ENCODE measurements at places on chromosomes 3 and 15. TPM values are rescaled to one million over a fixed set of nuclear protein-coding genes. Genes with fewer than 3 reads are reported as not detected.

DNA sequence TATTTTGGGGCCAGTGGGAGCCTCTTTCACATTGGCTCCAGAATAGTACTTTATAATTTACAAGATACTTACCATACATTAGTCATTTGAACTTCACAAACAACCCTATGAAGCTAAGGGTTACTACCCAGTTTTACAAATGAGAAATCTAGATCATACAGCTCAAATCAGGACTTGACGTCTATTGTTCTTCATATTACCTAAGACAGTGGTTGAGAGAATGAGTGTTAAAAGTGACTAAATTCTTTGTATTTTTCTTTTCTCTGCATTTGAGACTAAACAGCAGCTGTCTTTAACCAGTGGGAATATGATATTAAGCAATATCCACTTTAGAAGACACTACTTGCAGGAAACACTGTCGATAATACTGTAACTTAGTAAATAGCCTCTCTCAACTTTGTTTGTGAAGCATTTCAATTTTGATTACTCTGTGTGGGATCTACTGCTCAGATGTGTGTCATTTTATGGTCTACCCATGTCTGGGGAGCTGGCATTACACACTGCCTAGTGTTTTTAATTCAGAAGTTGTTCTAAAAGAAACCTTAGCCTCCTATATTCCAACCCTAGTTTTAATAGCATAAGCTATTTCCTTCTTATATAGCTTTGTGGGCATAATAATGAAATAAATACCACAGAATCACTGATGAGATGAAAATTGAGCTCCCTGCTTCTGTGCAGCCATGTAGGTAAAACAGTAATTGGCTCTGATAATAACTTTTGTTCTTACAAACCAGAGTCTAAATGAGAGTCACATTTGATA, 45.9 kb downstream of the IQCH start:
- no peak for DNase-seq

DNA sequence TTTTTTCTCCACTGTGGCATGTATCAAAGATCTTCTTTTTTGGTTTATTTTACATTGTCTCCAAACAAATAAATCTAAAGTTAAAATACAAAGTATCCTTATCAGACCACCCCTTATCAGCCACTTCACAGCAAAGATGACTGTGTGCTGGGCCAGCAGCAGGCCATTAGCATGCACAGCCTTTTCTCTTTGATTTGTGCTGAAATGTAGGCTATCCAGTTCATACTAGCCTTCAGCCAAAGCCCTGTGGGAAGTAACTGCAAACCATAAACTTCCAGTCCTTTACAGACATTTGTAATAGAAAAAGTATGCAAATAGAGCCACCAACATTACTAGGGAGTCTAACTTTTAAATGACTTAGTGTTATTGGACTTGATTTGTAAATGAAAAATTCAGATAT, 816.3 kb downstream of the FHIT start:
- DNase-seq, result no peak

- DNase-seq, result no peak
Observed at GRCh38 chr3:76570436-76571057, 469.4 kb upstream of the ROBO2 start.

GRCh38 chr15:61668444-61668843, 391.8 kb downstream of the VPS13C start:
- no peak for DNase-seq

DNA sequence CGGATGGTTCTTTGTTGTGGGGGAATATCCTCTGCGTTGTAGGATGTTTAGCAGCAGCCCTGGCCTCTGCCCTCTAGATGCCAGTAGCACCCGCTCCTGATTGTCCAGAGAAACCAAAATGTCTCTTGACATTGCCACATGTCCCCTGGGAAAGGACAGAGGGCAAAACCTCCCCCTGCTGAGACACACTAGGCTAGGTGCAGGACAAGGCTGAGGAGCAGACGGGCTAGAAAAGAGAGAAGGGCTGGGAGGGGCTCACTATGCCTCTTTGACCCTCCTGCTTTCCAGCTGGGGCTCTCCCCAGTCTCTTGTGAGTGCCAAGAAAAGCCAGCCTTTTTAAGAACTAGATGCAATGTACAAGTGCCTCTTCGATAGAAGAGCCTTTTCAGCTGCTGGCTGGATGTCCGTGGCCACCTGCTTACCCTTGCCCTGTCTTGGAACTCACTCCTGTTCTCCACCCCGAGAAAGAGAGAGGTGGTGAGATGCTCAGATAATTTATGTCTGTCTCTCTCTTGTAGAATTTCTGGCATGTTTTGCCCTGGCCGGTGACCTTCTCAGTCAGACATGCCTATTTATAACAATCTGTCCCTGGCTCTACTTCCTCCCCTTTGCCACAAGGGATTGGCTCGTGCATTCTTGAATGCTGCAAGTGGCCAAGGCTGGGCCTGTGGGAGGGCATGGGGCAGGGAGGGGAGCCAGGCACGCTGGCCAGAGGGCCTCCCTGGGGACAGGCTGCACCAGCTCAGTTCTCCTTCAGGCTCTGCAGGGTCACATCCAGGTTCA, 142.6 kb downstream of the RPLP1 start:
- no peak for DNase-seq

DNA sequence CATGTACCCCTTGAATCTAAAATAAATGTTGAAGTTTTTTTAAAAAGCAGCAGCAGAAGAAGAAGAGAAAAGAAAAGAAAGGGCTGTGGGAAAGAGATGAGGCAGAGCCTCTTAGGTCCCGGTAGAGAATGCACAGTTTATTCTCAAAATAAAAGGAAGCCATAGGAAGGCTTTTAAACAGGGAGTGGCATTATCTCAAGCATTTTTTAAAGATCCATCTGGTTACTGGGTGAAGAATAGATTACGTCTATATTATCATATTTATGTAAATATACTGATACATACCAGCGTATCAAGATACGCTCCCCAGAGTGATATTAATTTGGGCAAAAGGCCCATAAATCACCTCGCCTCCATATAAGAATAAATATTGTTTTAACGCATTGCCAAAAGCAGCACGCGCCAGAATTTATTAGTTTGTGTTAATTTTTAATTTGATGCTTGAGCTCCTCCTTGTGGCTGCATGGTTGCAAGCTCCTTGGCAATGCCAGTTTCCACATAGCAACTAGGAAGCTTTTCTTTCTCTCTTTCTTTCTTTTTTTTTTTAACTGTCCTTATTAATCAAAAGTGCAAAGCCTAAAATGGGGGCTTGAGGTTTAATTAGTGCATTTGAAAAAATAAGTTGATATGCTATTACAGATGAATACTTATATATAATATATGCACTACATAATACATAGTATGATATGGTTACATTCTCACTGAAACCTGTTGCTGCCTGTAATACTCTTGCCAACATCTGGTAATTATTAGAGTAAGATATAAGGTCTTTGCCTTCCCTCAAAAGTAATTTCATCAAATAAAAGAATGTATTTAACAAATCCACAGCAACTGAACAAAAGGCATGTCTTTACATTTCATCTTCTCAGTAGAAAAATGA, 242.8 kb upstream of the UBE2E2 start:
- DNase-seq, result no peak

- no peak for DNase-seq
Observed at GRCh38 chr3:198065897-198066296, 105.9 kb downstream of the LMLN start.

GRCh38 chr15:76577879-76578512, 241.4 kb downstream of the ISL2 start:
- DNase-seq, result peak; percentile 1

DNA sequence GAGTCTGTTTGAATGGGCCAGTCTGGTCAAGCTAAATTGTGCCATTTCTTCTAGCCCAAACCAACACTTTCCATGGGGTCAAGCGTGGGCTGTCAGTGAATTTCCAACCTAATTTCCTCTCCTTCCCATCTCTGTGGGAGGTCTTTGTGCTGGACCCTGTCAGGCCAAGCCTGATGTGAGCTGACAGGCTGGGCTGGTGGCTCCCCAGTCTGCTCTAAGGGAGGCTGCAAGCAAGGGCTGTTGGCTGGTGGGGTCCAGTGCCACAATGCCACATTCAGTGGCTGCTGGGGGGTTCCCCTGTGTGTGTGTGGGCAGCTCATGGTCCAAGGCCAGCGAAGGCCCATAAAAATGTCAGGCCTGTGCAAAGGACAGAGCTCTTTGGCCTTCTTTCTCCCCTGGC, 216.1 kb downstream of the OPA1 start:
- no peak for DNase-seq

- DNase-seq, result no peak
Observed at GRCh38 chr3:3783210-3783609, 16.0 kb upstream of the LRRN1 start.

GRCh38 chr15:71571641-71572040, 238.7 kb upstream of the NR2E3 start:
- DNase-seq, result no peak

DNA sequence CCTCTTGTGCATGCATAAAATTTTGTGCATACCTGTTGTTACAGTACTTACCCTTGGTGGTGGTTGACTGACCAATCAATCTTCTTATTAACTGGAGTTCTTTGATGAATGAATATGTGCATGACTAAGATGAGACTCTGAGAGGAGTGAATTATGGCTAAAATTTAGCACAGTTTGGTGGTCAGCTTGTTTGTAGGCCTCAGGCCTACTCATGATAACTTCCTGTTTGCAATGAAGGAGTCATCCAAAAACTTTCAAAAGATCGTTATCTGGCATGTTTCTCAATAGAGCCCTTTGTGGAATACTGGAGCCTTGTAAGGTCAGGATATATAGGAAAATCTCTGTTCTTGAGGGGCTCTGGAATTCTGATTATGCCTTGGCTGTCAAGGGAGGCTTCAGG, 66.5 kb downstream of the LEKR1 start:
- no peak for DNase-seq

GRCh38 chr3:59426821-59427565, 377.2 kb upstream of the CFAP20DC start:
- DNase-seq, result no peak

DNA sequence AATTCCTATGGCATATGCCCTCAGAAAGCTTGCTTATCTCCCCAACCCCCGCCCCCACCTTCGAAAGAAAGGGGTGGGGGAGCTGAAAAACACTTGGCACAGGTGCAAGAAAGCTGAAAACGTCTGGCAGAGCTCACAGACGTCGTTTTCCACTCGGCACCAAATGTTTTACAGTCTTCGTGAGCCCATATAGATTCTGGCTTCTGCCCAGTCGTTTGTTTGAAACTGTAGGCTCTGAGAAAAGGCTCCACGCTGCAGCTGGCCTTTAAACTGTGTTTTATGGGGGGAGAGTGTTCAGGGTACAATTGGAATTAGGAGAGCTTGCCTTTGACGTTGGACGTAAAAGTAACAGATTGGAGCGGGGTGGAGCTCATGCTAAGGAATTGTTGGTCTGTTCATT, 130.3 kb downstream of the MDFIC2 start:
- no peak for DNase-seq

- no peak for DNase-seq
Observed at GRCh38 chr15:90006217-90007075, 5.3 kb downstream of the ZNF710 start.

- DNase-seq, result no peak
Observed at GRCh38 chr15:23411841-23412240, 35.2 kb downstream of the GOLGA6L2 start.

- DNase-seq, result no peak
Observed at GRCh38 chr15:90844696-90845095, 23.7 kb upstream of the FURIN start.

DNA sequence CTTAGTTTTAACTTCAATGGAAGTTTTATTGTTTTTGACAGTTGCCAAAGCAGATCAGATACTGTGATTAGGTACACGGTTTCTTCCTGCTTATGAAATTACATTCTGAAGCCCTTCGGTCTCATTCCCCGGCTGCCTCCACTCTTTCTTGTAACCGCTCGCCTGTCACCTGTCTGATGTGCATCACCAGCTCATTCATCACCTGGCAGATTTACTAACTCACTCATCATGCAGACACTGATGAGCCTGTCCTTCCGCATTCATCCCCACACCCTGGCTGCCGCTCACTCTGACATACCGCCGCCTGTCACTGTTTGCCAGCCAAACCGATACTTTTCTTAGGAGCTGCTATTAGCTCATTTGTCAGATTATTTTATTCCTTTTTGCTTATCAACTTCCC, 82.8 kb upstream of the NSMCE3 start:
- no peak for DNase-seq

DNA sequence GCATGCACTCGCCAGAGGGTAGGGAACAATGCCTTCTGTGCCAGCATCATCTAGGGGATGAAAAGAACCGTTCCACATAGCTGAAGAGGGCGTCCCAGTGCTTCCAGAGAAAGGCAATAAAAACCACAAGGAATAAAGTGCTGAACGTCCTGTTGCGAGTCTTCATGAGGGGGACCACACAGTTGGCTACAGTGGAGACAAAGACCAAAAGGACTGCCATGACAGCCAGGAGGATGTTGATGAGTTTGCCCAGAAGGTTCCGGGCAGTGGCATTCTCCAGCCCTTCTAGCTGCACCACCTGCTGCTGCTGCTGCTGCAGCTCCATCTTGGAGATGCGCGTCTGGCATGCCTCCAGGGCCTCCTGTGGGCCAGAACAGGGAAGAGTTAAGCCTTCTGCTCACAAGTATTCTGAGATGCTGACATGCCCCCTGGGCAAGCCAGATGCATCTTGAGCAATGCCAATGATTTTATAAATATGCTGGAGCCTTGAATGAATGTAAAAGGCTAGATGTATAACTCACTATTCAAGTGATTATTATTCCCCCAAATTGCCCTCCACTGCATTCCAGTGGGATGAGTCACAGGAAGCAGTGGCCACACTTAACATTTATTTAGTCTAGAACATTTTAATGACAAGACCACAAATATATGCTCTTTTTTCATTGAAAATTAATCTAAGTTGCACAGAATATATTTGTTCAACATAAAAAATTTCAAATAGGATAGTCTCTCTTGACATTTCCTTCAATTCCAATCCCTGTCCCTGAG, 45.1 kb upstream of the PLXND1 start:
- no peak for DNase-seq

- no peak for DNase-seq
Observed at GRCh38 chr3:173217127-173217526, 76.1 kb upstream of the SPATA16 start.

DNA sequence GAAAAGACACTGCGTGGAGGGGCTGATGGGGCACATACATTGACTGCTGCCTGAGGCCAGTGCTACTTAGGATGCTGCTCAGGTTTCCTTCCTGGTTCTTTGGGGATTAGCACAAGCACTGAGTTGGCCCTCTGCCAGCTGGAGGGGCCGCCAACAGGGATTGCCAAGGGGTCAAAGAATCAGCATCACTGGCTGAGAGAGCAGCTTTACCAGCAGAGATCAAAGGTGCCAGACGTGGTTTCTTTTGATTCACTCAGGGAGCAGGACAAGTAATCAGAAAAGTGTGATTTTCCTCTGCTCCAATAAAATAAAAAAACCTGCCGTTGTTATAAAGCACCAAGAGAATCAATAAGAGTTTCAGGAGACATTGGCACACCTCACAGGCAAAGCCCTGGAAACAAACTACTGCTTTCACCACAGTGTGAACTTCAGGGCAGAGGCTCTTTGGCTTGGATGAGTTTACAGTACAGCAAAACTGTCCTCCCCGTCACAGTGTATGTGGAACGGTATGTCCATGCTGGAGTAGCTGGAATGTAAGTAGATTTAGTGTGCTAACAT, 45.8 kb upstream of the FSIP1 start:
- no peak for DNase-seq

GRCh38 chr3:62923066-62923465, 47.9 kb upstream of the CADPS start:
- DNase-seq, result no peak

The SYNPR gene
- total RNA-seq, result not detected

The RFC4 gene
- 121 TPM for total RNA-seq

The PLSCR5 gene
- total RNA-seq, result not detected

The KCNMB2 gene
- not detected for total RNA-seq

The SAMMSON gene
- total RNA-seq, result not detected

The KCNAB1 gene
- not detected for total RNA-seq

The NTRK3 gene
- not detected for total RNA-seq

The RETNLB gene
- not detected for total RNA-seq

The ZKSCAN7 gene
- 4.4 TPM for total RNA-seq

The LMAN1L gene
- total RNA-seq, result 0.33 TPM
